NCI-H2029 treated with DMSO at 0.1 percent for 48 hours (cell line): ENCODE measurements at places on chromosomes 7 and 10.
A peak's percentile ranks its signal among the peaks of the same experiment; 100 is the strongest.

DNA sequence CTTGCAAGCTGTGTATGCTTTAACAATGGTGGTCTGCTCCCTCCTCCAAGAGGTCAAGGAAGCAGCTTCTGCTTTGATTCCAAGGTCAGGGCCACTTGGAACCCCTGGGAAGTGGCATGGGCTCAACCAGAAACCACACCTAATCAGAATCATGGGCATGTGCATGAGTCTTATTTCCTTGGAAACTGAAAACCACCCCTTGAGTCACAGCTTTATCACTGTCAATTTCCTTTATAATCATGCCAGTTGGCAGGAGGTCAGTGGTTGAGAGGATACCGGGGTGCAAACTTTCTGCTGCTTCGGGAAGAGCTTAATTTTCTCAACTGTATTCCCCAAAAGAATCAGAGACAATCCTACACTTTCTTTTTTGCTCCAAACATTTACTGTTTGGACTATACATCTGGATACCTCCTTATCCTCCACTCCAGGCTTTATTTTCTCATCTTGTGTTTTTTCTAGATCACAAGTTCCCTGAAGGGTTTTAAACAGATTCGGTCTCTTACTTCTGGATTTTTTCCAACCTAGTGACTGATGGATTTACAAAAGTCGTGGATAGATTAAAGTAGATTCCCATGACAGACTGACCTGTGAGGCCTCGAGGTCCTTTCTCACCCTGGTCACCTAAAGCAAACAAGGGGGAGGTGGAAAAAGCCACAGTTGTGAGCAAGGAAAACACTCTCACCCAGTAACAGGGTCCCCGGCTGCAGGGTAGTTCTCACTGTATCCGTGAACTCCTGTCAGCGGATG lies 36.0 kb downstream of the COL17A1 start:
- DNase-seq, result no peak

- DNase-seq, result no peak
Measured at GRCh38 chr10:118873738-118874105, 119.0 kb upstream of the CACUL1 start.

- DNase-seq, result no peak
Measured at GRCh38 chr7:136528329-136528728, 340.1 kb upstream of the CHRM2 start.

GRCh38 chr7:51256209-51256781 lies 60.3 kb downstream of the COBL start:
- no peak for DNase-seq

DNA sequence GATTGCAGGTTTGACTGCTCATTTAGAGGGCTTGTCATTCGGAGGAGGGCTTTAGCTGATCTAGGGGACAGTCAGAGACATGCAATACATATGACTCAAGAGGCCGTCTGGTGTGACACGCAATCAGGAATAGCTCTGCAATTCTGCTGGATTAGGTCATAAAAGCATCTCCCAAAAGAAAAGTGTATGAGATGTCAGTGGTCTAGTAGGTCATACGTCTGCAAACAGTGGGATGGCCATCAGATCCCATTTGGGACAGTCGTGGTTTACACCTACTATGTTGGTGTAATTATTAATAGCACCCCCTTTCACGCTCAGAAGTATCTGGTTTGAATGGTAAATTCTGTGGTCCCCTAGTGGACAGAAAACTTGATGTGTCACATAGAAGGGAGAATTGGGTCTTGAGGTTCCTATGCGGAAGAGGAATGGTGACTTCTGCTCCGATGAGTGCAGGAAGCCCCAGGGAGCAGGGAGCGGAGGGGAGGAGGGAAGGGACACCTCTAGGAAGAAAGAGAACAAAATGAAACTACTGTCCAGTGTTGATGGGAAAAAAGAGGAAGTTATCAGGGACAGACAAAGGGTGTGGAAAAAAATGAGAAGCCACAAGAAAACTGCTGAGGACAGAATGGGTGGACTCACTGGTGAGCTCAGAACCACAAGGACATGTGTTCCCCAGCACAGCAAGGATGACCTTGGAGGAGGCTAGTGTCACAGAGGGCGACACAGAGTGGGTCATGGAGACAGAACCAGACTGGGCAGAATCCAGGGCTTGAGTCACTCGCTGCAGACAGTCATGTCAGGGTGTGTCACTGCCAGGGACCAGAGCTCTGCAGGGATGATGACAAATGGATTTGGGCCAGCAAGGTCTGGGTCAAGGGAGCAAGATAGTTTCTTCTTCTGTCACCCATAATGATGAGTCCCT lies 59.9 kb downstream of the MAP3K8 start:
- no peak for DNase-seq

- peak; percentile 11 for DNase-seq
Measured at GRCh38 chr7:21256310-21256877, 171.5 kb upstream of the SP4 start.

DNA sequence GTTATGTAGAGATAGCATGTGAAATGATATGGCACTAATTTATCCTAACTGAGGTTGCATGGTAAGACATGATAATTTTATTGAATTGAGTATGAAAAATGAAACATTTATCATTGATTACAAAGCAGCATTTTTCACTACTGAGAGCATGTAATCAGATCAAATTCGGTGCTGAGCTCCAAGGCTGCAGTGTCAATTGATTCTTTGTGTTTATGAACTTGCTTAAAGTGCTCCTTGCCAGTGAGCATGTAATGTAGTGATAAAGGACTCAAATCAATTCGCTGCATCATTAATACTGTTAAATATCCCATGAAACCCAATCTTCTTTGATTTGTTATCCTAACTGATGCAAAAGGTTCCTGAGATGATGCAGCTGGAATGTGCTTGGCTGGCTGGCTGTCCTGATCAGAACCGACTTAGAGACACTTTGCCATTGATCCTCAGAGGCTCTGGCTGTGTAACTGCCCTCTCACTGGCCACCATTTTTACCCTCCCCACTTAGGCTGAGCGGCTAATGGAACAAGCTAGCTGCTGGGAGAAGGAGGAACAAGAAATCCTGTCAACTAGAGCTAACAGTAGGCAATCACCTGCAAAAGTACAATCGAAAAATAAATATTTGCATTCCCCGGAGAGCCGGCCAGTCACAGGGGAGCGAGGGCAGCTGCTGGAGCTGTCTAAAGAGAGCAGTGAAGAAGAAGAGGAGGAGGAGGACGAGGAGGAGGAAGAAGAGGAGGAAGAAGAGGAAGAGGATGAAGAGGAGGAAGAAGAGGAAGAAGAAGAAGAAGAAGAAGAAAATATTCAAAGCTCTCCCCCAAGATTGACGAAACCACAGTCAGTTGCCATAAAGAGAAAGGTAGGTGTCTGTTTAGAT lies 89.8 kb upstream of the SAMD8 start:
- peak; percentile 33 for DNase-seq

DNA sequence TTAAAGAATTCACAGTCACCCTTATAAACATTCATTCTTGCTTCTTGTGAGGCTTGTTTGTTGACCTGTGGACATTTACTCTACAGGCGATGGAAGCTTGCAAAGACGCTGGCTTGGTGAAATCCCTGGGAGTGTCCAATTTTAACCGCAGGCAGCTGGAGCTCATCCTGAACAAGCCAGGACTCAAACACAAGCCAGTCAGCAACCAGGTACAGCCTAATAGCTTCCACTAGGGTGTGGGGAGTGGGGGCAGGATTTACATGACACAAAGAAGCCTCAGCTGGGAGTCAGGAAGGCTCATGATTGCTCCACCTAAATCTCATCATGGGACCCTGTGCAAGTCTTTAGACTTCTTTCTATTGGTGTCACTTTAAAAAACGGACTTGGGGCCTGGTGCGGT lies 29.0 kb downstream of the AKR1D1 start:
- no peak for DNase-seq

- no peak for DNase-seq
Measured at GRCh38 chr10:72418679-72419078, 64.0 kb upstream of the DNAJB12 start.

DNA sequence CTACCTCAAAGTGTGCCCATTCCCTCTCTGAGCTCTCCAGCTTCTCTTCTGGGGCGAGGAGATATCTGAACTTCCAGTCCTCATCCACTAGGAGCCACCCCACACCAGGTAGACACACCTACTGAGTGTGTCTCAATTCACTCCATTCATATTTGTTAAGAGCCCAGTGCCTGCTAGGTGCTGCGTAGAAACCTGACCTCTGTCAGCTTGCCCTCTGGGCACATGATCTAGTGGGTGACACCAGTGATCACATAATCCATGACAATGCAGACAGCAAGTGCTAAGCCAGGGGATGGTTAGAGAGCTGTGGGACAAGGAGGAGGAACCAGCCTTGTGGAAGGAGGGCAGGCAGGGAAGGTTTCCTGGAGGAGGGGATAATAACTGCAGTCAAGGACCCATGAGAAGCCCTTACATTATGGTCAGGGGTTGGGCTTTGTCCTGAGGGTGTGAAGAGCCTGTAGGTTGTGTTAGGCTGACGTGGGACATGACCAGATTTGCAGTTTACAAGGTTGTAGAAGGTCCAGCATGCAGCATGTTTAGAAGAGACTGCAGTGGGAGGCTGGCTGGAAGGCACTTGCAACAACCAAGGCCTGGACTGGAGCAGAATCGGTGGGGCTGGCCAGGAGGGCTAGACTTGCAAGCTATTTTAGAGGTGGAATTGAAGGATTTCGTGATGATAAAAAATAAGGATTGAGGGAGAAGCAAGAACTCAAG lies 81.8 kb downstream of the COL13A1 start:
- DNase-seq, result peak; percentile 7

GRCh38 chr7:85781606-85782005 lies 594.8 kb upstream of the SEMA3D start:
- DNase-seq, result no peak

DNA sequence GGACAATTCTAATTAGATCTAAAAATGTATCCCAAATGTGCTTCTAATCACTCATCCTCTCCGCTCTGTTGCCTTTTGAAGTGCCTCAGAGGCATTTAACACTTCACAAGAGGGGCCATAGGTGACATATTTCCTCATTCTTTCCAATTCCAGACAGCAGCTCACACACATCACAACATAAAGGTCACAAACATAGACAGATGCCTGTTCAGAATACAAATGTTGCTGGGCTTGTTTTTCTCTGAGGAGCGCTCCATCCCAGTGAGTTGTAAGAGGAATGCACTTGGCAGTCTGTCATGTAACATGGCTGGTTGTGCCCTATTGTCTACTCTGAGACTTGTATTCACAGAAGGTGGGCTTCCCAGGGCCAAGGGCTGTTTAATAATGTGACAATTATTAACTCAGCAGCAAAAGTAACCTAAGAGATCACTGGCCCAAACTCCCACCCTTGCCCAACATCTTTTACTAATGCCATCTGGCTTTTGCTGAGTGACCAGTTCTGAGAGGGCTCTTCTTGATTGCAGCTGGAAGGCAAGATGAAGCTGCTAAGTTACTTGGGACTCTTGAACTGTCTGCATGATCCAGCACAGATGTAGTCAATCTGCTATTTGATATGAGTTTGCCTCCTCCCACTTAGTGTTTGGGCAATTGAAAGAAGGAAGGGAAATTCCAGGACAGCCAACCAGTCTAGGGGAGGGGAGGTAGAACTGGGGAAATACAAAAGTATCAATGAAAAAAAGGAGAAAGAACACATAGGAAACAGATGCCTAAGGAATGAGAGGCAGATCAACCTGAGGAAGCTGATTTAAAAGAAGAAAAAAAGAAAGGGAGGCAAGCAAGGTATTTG lies 13.6 kb downstream of the PON2 start:
- DNase-seq, result peak; percentile 87

DNA sequence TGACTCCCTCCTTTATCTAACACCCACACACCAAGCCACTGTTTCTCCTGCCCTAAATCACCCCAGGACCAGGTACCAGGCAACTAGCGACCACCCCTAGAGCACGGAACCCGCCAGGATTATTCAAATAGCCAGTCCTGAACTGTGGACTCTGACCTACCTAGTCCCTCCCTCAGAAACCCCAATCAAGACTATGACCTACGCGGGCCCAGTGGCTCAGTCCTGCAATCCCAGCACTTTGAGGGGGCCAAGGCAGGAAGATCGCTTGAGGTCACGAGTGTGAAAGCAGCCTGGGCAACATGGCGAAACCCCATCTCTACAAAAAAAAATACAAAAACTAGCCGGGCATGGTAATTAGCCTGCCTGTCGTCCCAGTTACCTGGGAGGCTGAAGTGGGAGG lies 232.8 kb upstream of the FOXK1 start:
- DNase-seq, result no peak

DNA sequence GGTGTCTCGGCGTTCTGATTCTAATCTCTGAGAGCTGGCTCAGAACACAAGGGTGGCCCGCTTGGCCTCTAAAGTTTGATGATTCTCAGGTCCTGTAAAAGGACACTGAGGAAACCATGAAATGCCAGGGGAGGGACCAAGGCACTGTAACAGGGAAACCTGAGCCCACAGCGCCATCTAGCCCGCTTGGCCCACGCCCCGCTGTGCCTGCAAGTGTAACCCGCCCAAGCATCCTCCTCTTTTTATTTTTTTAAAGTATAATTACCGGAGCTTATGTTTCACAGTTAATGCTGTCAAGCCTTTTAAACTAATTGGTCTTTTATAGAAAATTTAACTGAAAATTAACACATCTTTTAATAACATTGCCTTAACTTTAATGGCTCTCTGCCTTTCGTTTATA lies 734.7 kb downstream of the KCNMA1 start:
- DNase-seq, result no peak

- no peak for DNase-seq
Measured at GRCh38 chr10:16234916-16235315, 201.9 kb upstream of the PTER start.

GRCh38 chr7:78780560-78780959 lies 672.9 kb downstream of the MAGI2 start:
- DNase-seq, result no peak

DNA sequence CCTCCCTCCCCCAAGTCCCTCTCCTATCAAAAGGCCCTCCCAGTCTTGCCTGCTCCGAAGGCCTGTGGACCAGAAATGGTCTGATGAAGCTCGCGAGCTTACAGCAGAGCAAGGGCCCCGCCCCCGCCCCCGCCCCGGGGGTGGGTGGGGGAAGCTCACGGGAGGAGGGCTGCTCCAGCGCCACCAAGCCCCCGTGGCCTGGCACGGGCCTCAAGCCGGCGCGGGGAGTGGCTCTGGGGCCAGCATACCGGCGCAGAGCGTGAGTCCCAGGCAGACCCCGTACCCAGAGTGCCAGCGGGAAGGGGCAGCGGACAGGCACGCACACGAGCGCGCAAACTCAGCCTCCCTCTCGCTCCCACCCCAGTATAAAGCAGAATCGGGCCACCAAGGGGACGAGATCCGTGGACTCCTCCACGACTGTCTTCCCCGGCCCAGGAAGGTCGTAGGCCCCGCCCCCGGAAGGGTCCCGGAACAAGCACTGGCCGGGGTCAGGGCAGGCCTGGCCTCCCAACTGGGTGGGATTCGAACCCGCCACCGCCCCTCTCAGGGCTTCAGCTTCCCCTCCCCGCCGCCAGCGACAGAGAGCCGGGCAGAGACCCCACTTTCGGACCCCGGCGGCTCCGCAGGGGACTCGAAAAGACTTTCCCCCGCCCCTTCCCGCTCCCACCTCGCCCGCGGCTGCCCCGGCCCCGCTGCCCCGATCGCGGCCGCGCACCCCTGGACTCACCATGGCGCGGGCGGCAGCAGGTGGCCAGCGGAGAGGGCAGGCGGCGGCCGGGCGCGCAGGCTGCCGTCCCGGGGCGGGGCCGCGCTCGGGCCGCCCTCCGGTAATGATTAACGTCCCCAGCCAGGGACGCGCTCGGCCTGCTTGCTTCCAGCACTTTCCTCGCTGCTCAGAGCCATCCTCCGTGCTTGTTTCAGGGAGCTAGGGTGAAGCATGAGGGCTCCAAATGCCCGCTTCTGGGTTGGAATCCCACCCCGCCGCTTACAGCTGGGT lies at the start of gene PCBD1:
PCBD1 (minus strand) TSS at position 762 of the 997 bp plus-strand sequence; CDS start at position 730, 32 bp downstream.
- DNase-seq, result no peak
